ENCODE measurements at places on chromosomes 6 and 20. TPM values are rescaled to one million over a fixed set of nuclear protein-coding genes. Genes with fewer than 3 reads are reported as not detected.

DNA sequence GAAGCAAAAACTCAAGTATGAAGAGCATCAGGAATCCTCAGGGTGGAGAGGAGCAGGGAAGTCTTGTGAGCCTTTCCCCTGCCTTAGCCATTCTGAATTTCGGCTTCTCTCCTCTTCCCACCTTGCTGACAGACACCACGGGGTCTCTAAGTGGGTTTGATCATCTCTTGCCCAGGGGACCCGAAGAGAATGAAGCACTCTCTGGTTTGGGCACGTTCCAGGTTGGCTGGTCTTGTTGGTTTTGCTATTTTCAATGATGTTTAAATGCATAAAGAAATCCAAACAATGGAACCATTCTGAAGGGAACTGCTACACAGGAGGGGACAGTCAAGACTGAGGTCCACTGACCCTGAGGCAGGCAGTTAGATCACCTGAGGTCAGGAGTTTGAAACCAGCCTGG is 131.7 kb downstream of the PXDC1 start:
- no peaks in the 10 kb centered on the region for H3K4me1 ChIP-seq
- no peak for DNase-seq
- H3K4me3 ChIP-seq, result no peak overlapping the region
- no peak overlapping the region for H3K27ac ChIP-seq
- peaks cover 10% of the 10 kb centered on the region for H3K27me3 ChIP-seq

DNA sequence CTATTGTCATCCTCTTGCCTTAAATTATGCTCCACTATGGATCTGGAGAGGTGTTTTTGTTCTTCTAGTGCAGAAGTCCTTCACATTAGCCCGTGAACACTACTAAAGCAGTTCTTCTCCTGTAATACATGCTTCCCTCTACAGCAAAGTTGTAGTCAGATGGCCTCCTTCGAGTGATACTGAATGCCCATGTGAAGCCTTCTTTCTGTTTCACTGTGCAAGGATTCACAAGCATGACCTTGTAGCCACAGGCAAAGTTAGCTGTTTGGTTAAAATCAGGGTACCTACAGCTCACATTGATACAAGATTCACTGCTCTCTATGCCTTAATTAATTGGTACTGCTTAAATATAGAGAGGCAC is 47.6 kb downstream of the ARHGAP18 start:
- H3K4me3 ChIP-seq, result no peak overlapping the region
- no peaks in the 10 kb centered on the region for H3K36me3 ChIP-seq
- no peak for DNase-seq
- no peak overlapping the region for H3K27ac ChIP-seq
- peaks cover 54% of the 10 kb centered on the region for H3K4me1 ChIP-seq
- no peaks in the 10 kb centered on the region for H3K27me3 ChIP-seq

GRCh38 chr20:46507760-46508407 is 5.5 kb downstream of the ZNF334 start:
- H3K27me3 ChIP-seq, result no peaks in the 10 kb centered on the region
- H3K27ac ChIP-seq, result no peak overlapping the region
- no peaks in the 10 kb centered on the region for H3K36me3 ChIP-seq

DNA sequence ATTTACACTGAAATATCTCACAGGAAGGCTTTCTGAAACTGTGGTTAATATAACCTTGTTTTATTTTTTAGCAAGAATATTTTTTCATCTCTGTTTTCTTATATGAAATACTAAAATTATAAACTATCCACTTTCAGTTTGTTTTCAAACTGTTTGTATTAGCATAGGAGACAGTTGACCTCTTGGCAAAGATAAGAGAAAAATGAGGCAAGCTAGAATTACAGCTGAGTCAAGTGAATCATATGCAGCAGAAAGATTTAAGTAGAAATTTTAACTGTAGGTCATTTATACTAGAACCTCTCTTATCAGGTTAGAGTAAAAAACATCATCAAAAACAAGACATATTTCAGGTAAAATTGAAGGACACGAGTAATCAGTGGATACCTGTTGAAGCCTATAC is 792.6 kb downstream of the PHF3 start:
- no peaks in the 10 kb centered on the region for H3K36me3 ChIP-seq
- H3K27ac ChIP-seq, result no peak overlapping the region
- H3K4me1 ChIP-seq, result no peaks in the 10 kb centered on the region
- no peak overlapping the region for H3K4me3 ChIP-seq

GRCh38 chr20:3995067-3995748 is 20.1 kb downstream of the RNF24 start:
- H3K36me3 ChIP-seq, result no peaks in the 10 kb centered on the region
- no peak overlapping the region for H3K4me3 ChIP-seq
- no peaks in the 10 kb centered on the region for H3K4me1 ChIP-seq
- no peaks in the 10 kb centered on the region for H3K27me3 ChIP-seq
- no peak overlapping the region for H3K27ac ChIP-seq

DNA sequence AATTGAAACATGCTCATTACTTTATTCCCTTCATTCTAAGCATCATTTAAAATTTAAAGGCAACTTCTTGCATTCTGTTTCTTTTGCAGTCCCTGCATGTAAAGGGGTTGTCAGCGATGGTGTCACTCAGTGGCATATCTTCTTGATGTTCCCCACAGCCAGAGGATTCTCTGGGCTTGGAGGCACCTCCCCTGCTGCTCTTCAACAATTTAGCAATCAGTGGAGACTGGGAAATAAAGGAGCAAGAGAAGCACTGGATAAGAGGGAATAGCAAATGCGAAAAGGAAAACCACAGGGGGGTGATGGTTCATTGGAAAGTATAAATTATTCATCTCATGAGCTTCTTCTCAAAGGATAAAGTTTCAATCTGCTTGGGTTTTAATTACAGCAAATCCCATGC is 30.7 kb upstream of the MC3R start:
- H3K36me3 ChIP-seq, result no peaks in the 10 kb centered on the region
- H3K4me3 ChIP-seq, result no peak overlapping the region
- no peak for DNase-seq
- no peak overlapping the region for H3K27ac ChIP-seq
- no peaks in the 10 kb centered on the region for H3K4me1 ChIP-seq

GRCh38 chr6:78533426-78533825 is 333.9 kb upstream of the IRAK1BP1 start:
- DNase-seq, result no peak
- no peaks in the 10 kb centered on the region for H3K4me1 ChIP-seq
- H3K36me3 ChIP-seq, result no peaks in the 10 kb centered on the region
- no peak overlapping the region for H3K27ac ChIP-seq
- no peaks in the 10 kb centered on the region for H3K27me3 ChIP-seq

DNA sequence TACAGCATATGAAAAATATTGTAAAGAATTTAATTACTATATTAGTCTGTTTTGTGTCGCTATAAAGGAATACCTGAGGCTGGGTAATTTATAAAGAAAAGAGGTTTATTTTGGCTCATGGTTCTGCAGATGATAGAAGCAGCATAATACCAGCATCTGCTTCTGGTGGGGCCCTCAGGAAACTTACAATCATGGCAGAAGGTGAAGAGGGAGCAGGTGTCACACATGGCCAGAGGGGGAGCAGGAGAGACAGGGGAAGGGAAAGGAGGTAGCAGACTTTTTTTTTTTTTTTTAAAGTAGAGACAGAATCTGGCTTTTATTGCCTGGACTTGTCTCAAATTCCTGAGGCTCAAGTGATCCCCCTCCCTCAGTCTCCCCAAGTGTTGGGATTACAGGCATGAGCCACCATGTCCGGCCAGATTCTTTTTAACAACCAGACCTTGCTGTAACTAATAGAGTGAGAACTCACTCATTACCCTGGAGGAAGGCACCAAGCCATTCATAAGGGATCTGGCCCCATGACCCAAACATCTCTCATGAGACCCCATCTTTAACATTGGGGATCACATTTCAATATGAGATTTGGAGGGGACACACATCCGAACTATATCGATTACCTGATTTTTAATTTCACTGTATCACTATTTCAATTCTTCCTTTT is 64.6 kb downstream of the MAN1A1 start:
- no peaks in the 10 kb centered on the region for H3K27me3 ChIP-seq
- H3K27ac ChIP-seq, result no peak overlapping the region
- no peak for DNase-seq
- peaks cover 5% of the 10 kb centered on the region for H3K36me3 ChIP-seq
- no peak overlapping the region for H3K4me3 ChIP-seq

- DNase-seq, result no peak
- no peak overlapping the region for H3K4me3 ChIP-seq
- H3K36me3 ChIP-seq, result no peaks in the 10 kb centered on the region
Observed at GRCh38 chr6:167703781-167704180, 122.9 kb upstream of the AFDN start.

DNA sequence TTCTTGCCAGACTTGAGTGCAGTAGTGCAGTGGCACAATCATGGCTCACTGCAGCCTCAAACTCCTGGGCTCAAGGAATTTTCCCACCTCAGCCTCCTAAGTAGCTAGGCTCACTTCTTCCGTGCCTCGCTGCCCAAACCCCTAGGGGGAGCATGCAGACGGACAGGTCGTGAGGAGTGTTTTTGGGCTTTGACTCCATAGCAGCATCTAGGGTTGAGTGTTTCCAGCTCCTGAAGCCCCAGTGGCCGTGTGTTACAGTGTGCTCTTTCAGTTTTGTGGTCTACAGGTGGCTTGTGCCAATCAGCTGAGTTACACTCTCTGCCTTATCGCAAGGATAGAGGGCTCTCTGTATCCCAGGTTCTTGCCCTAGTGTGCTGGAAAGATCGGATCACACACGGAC is 33.4 kb downstream of the NCOA3 start:
- no peaks in the 10 kb centered on the region for H3K36me3 ChIP-seq
- no peak overlapping the region for H3K4me3 ChIP-seq
- no peak for DNase-seq
- no peaks in the 10 kb centered on the region for H3K27me3 ChIP-seq
- peaks cover 8% of the 10 kb centered on the region for H3K4me1 ChIP-seq
- no peak overlapping the region for H3K27ac ChIP-seq

GRCh38 chr6:88296694-88297093 is 130.5 kb upstream of the CNR1 start:
- no peak for DNase-seq
- H3K27me3 ChIP-seq, result no peaks in the 10 kb centered on the region
- H3K36me3 ChIP-seq, result no peaks in the 10 kb centered on the region
- H3K4me1 ChIP-seq, result no peaks in the 10 kb centered on the region
- H3K27ac ChIP-seq, result no peak overlapping the region

The NR2E1 gene
- not detected for total RNA-seq

- H3K4me1 ChIP-seq, result no peaks in the 10 kb centered on the region
- H3K4me3 ChIP-seq, result no peak overlapping the region
- H3K27ac ChIP-seq, result no peak overlapping the region
- no peaks in the 10 kb centered on the region for H3K27me3 ChIP-seq
- DNase-seq, result no peak
- no peaks in the 10 kb centered on the region for H3K36me3 ChIP-seq
Observed at GRCh38 chr6:64665137-64665536, 1029.5 kb downstream of the PHF3 start.

DNA sequence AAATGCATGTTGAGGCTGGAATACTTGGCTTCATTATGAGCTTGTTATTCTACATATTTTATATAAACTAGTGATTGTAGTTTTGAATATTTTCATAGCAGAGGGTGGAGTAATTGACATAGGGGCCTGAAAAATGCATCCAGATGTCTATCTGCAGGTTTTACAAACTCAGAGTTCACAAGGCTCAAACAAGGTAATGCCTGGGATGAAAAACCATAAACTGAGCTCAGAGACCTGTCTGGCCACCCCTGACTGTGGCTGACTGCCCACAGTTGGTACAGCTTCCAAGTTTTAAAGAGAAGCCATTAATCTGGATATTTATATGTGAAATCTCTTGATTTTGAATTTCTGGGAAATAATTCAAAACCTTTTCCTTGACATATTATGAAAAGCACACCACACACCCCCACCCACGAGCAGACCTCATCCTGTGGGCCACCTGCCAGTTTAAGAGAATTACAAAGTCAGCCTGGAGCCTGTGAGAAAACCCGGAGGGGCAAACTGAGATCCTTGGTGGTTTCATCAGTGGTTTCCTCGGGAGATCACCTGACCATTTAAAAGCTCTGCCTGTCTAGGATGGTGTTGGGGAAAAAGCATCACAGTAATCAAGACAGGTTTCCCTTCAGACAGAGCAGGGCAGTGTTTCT is 230.1 kb downstream of the SAMD5 start:
- H3K36me3 ChIP-seq, result no peaks in the 10 kb centered on the region
- no peaks in the 10 kb centered on the region for H3K4me1 ChIP-seq
- H3K27ac ChIP-seq, result no peak overlapping the region
- DNase-seq, result no peak
- no peak overlapping the region for H3K4me3 ChIP-seq

DNA sequence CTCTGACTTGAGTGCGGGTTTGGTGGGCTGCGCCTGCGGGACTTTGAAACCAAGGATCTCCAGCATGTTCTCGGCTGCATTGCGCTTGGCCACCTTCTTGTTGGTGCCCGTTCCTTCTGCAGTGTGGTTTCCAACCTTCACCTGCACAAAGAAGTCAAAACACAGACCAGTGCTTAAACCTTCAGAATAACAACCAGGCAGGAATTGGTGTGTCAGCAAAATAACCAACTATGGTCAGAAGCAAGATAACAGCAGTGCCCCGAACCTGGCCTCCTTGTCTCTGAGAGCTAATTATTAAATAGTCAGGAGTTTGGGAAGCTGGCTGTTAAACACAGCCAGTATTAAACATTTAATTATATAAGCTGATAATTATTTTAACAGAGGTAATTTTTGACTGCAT is 68.1 kb downstream of the STAU1 start:
- H3K4me3 ChIP-seq, result no peak overlapping the region
- peaks cover 88% of the 10 kb centered on the region for H3K36me3 ChIP-seq
- DNase-seq, result no peak
- H3K27ac ChIP-seq, result no peak overlapping the region

DNA sequence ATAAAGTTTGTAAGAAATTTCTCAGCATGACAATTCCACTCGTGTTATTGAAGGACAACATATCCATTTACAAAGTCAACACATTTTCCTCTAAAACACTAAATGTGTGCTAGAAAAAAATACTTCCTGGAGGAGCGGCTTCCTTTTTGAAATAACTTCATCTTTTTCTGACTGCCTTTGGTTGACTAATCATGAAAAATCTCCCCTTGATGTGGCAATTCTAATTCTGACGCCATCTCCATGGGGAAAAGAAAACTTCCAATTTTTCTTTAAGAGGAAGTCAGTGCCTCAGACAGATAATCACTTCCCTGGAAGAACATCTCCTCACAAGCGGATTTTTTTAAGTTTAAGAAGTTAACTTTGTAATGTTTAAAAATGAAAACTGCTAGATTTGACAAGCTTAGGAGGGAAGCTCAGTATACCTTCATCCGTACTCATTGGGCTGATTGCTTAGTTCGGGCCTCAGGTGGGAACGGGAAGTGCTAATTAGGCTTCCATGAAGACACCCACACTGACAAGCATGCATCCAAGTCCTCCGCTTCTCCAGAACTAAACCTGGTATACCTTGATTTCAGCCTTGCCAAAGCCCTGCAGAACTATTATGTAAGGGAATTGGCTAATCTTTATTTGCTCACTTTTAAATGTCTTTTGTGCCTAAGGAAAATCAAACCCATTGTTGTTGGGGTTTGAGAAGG is 35.1 kb upstream of the DUSP22 start:
- no peaks in the 10 kb centered on the region for H3K4me1 ChIP-seq
- H3K27ac ChIP-seq, result no peak overlapping the region
- H3K27me3 ChIP-seq, result no peaks in the 10 kb centered on the region
- H3K36me3 ChIP-seq, result no peaks in the 10 kb centered on the region

- no peaks in the 10 kb centered on the region for H3K36me3 ChIP-seq
- peaks cover 14% of the 10 kb centered on the region for H3K27me3 ChIP-seq
- H3K4me3 ChIP-seq, result no peak overlapping the region
- no peak overlapping the region for H3K27ac ChIP-seq
- DNase-seq, result no peak
Observed at GRCh38 chr6:40484066-40484465, 103.1 kb downstream of the LRFN2 start.

All from lower lobe of right lung (tissue), 2 donors.